Retina (tissue), 1 donor: ENCODE measurements at places on chromosomes 1 and 21.

- no peak for DNase-seq
These were observed 116.2 kb downstream of the CENPF start for GRCh38 chr1:214719207-214719606.

DNA sequence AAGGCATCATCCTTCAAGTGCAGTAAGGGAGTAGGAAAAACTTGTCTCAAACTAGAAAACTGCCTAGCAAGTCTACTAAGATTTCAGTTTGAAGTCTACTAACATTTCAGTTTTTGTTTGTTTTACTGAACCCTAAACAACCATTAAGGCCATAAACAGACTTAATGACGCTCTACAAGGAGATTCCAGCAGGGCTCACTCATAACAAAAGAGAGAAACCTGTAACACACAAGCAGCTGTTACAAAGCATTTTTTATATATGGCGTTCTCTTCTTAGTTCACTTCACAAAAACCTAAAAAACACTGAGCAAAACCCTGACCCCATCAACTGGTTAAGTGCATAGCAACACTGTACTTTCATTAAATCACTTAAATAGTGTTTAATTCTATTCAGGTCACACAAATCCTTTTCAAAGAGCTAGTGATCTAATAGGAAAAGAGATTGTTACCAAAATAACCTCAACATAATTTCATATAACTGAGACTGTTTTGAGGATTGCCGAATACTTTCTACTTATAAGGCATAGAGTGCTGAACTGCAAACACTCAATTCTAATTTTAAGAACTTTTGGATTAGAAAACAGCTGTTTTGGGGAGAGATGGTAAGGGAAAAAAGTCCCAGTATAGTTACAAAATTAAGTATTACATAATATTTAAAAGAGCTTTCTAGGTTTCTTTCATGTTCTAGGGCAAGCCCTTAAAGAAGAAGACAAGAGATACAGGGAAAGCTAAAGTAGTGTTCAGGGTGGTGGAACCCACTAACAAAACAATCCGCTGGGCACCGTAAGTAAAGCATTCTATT is 1.4 kb downstream of the B3GALNT2 start:
- DNase-seq = no peak

- peak; percentile 59 for DNase-seq
These were observed 145.5 kb downstream of the TIAM1 start for GRCh38 chr21:31198575-31198974.

GRCh38 chr1:177984136-177984525 is 14.3 kb upstream of the SEC16B start:
- DNase-seq = peak; percentile 64

GRCh38 chr1:66350001-66350547 is 183.9 kb upstream of the SGIP1 start:
- DNase-seq = no peak

DNA sequence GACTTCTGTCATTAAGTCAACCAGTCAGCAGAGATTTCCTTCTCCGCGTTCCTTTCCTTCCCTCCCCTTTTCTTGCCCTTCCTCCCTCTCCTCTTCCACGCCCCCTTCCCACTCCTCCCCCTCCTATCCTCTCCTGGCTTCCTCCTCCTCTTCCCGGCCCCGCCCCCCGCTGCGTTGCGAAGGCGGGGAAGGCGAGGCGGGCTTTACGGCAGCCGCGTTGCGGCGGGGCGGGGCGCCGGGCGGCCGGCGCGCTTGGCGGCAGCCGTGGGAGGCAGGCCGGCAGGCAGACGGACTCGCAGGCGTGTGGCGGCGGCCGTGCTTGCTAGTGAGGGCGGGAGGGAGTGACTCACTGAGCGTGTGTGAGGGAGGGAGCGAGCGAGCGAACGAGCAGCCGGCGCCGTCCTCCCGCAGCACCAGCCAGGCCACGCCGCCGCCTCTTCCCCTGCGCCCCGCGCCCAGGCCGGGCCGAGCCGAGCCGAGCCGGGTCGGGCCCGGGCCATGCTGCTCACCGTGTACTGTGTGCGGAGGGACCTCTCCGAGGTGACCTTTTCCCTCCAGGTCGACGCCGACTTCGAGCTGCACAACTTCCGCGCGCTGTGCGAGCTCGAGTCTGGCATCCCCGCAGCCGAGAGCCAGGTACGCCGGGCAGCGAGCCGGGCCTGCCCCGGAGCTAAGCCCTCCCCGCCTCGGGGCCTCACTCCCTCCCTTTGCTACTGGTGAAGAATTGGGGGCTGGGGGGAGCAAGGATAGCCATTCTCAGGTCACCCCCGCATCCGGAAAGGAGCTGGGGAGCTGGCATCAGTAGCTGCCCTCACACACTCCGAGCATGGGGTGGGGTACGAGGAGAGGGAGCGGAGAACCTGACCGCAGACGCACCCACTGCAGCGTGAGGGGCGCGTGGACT is at the start of gene DDI2:
Gene DDI2 (plus strand): TSS at position 286 of the 904 bp plus-strand sequence. CDS start 213 bp downstream, at position 499.
- DNase-seq = peak; percentile 90

- no peak for DNase-seq
These were observed 6.4 kb downstream of the DSTYK start for GRCh38 chr1:205205055-205205454.

GRCh38 chr1:53686965-53687267 is 52.0 kb downstream of the GLIS1 start:
- no peak for DNase-seq

GRCh38 chr1:47935163-47935562 is 62.0 kb downstream of the TRABD2B start:
- no peak for DNase-seq

GRCh38 chr1:112461200-112461871 is 47.4 kb upstream of the WNT2B start:
- no peak for DNase-seq

GRCh38 chr1:183892351-183892793 is 87.5 kb downstream of the RGL1 start:
- no peak for DNase-seq

DNA sequence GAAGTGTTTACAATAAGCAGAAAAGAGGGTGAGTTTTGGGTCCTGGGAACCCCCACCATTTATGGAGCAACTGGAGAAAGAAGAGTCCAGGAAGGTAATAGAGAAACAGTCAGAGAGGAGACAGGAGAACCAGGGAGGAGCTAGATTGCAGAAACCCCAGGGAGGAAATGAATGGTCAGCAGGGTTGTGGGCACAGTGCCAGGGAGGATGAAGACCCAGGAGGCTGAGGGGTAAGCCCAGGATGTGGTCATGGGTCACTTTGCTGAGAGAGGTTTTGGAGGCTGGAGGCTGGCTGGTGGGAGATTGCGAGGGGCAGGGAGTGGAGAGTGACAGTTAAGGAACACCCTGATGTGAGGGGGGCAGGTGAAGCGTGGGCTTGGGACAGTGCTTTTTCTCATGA is 169.9 kb upstream of the CSF3R start:
- DNase-seq = no peak

GRCh38 chr1:231681006-231681405 is 54.4 kb downstream of the DISC1 start:
- no peak for DNase-seq

DNA sequence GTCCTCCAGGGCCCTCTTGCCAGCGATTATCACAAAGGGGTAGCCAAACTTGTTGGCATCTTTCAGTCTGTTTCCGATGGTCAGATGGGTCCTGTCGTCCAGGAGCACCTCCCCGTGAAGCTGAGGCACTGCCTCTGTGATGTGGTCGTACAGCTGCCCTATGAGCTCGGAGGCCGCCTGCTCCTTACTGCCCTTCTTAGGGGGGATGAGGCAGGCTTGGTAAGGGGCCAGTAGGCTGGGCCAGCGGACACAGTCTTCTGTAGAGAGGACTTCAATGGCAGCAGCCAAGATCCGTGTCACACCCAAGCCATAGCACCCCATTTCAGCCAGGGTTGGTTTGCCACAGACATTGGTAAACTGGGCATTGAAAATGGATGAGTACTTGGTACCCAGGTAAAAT is 6.5 kb downstream of the PARS2 start:
- DNase-seq = no peak

GRCh38 chr1:42737257-42737656 is 2.8 kb downstream of the CLDN19 start:
- no peak for DNase-seq

- peak; percentile 82 for DNase-seq
These were observed 651 bp downstream of the PDE4B start for GRCh38 chr1:65793359-65793732.

DNA sequence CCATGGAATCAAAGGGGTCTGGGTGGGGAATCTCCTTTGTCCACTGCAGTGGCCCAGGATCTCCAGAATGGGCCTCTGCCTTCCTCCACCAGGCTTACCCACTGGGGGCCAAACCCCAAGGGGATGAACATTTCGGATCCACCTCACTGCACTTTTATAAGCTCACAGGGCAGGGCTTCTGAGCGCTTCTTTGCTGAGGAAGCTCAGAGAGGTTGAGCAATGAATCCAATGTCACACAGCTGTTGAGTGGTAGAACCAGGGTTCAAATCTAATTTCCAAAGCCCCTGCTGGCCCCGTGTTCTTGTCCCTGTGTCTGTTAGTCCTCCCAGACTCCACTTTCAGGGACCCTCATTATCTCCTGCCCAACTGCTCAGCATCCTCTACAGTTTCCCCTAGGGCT is 250.8 kb downstream of the GRIK3 start:
- no peak for DNase-seq

GRCh38 chr21:17387030-17387617 is 125.7 kb upstream of the CXADR start:
- peak; percentile 74 for DNase-seq

DNA sequence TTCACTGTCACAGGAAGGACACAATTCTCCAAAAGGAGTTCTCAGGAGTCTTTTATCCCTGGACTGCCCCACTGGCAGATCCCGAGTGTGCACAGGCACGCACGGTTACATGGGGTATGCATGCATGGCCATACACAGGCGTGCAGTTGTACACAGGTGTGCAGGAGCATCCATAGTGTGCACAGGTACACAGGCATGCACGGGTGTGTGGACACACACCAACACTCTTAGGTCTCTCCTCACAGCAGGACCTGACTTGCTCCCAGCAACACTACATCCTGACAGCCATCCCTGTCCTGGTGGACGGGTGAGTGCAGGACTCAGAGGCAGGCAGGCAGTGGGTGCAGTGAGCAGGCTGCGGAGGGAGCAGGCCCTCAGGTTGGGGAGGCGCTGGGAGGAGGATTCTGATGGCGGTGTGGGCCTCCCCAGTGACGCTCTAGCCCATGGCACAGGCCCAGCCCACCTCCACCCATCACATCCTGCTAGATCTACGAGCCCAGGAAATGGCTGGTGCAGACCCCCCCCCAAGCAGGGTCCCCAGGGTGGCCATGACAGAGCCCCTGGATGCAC is 28.4 kb downstream of the SLC19A1 start:
- no peak for DNase-seq

- DNase-seq = no peak
These were observed 28.1 kb upstream of the PLXNA2 start for GRCh38 chr1:208272311-208272710.

- no peak for DNase-seq
These were observed 44.2 kb downstream of the RAB3B start for GRCh38 chr1:51946300-51946699.

- DNase-seq = no peak
These were observed 179.5 kb downstream of the LRRC7 start for GRCh38 chr1:69747207-69747606.

GRCh38 chr1:212463565-212464285 is 31.0 kb downstream of the NENF start:
- DNase-seq = peak; percentile 47

DNA sequence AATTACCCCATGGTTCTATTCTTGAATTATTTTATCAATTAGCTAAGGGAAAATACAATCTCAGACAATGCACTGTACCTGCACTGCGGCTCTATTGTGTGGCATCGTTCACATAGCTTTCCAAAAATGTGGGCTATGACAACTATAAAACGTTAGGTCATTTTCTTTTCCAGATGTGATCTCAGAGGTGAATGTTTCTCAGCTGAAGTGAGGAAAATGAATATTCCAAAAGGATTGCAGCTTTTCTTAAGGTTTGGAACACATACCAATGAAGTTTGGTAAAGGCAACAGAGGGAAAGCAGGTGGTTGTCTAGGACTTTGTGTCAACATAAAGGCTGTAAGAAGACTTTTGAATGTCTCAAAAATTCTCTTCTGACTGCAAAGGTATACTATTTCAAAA is 105.5 kb downstream of the NRIP1 start:
- no peak for DNase-seq

DNA sequence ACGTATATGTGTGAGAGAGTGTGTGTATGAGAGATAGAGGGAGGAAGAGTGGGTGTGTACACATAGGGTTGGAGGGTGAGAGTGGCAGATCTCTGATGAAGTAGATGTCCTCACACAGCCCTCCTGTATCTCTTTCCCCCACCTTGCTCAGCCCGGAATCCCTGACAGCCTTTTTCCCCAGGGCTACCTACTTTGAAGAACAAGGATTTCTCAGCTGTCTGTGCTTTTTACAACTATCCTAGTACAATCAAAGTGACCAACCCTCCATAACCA is 29.1 kb upstream of the CADM3 start:
- no peak for DNase-seq

DNA sequence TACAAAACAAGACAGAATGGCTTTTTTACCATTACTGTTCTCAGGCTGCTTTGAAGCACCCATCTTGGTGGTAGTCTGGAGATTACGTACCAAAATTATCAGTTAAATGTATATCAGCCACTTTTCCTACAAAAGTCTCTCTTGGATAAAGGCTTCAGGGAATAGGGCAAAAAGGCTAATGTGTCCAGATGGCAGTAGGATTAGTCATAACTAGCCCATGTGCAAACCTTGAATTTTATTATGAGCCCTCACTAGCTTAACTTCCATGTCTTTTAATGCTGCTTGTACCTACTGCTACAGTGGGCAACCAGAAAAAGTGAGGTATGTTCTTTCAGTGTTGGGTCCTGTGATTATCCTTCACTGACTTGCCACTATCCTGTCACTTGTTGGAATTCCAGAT is 51.0 kb downstream of the PLPPR4 start:
- no peak for DNase-seq

DNA sequence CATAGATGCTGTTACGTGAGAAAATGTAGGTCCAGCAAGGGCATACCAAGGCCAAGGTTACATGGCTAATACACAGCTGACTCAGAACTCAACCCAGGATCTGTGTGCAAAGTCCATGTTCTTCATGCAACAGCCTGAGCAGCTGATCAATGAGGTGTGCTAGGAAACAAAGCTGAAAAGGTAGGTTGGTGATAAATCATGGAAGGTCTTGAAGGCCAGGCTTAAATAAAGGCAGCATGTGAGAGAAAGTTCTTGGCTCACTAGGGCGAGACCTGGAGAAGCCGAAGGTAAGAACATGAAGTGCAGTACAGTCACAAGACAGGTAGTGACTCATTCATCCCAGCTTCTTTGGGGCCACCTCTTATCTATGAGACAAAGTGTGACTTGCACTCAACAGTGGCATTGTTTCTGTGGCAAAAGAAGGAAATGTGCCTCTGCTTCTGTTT is 33.4 kb downstream of the TLR5 start:
- no peak for DNase-seq

GRCh38 chr1:202861420-202862132 is 27.4 kb downstream of the RABIF start:
- peak; percentile 93 for DNase-seq

- no peak for DNase-seq
These were observed 8.3 kb downstream of the FRRS1 start for GRCh38 chr1:99758073-99758511.

- no peak for DNase-seq
These were observed 12.0 kb upstream of the PRELP start for GRCh38 chr1:203463469-203464062.
